ENCODE measurements at places on chromosomes 12 and 14. TPM values are rescaled to one million over a fixed set of nuclear protein-coding genes. Genes with fewer than 3 reads are reported as not detected.

Gene PYM1
- total RNA-seq: 28.2 TPM

Gene COX14
- 67.3 TPM for total RNA-seq

Gene CCNB1IP1
- 39.3 TPM for total RNA-seq

Gene OTOGL
- total RNA-seq: 0.19 TPM

Gene WNK1
- 289 TPM for total RNA-seq

Gene SAMD15
- 0.84 TPM for total RNA-seq

Gene RBM23
- 109 TPM for total RNA-seq
